LoVo (cell line): ENCODE measurements at places on chromosomes 7 and 10.

GRCh38 chr7:150855476-150856302 is 3.4 kb downstream of the AOC1 start:
- no peak for DNase-seq

- DNase-seq, result no peak
Measured at GRCh38 chr7:33700001-33700899, 205.1 kb upstream of the BMPER start.

DNA sequence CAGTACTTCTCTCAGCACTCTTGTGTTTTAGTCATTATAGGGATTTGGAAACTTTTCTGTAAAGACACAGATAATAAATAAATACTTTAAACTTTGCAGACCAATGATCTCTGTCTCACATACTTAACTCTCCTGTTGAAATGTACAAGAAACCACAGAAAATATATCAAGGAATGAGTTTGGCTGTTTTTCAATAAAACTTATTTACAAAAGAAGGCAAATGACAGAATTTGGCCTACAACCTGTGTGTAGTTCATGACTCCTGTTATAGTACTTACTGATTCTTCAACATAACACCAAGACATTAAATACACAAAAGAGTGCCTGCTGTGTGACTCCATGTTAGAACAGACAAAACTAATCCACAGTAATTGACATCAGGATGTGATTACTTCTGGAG is 510.0 kb upstream of the PHF14 start:
- no peak for DNase-seq

DNA sequence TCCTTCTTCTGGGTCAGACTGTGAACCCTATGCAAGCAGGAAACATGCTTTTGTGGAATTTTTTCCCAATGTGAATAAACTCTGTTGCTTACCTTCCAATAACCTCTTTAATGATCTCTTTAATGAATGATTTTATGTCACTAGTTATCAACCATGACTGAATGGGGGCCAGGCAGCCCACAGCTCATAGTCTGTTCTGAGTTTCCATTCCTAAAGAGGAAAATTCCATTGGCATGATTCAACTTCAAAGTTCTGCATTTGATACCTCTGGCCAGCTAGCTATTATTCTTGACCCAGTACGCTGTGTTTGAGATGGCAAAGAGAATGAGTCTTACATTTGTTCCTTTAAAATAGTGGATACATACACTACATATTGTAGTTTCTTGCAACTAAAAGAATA is 867.8 kb upstream of the CELF2 start:
- no peak for DNase-seq

- DNase-seq, result no peak
Measured at GRCh38 chr10:88991899-88992320, 1.3 kb downstream of the FAS start.

- no peak for DNase-seq
Measured at GRCh38 chr10:23367896-23368595, 23.4 kb upstream of the C10orf67 start.

DNA sequence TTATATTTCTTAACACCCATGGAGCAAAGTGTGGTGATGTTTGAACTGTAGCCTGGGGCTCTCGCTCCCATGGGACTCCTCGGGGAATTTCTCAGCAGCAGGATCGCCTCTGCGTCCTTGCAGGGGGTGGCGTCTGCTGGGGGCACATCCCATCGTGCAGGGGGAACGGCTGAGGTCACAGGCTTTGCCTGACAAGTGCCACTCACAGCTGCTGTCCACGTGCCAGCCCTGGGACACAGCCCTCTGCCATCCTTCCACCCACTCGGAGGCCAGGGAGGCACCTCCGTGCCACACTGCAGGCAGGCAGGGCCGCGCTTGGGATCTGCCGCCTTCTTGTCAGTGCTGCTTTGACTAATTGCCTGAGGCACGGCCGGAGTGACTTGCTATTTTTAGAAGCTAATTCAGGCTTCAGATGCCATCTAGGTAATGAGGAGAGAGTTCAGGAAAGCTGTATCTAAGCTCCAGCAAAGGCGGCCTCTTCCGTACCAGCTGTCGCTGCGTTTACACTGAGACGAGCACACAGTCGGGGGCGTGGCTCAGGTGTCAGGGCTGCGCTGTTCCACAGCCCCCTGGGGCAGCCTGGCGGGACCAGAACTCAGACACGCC is 45.7 kb downstream of the PITRM1 start:
- DNase-seq, result no peak

DNA sequence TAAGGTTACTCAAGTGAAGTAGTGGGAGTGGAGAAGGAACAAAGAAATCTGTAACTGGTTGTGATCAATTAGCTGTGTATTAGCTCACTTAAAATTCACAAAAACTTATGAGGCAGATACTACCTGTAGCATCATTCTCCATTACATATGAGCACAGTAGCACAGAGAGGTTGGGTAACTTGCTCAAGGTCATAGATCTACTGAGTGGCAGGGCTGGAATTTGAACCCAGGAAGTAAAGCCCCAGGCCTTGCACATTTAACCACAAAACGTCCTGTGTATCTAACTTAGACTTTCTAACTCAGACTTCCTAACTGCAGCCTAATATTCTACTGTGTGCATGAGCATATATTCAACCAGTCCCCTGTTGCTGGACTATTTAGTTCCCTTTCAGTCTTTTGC is 5.6 kb upstream of the SLF2 start:
- DNase-seq, result no peak

GRCh38 chr10:77068272-77068671 is 569.3 kb downstream of the KCNMA1 start:
- DNase-seq, result no peak

- DNase-seq, result no peak
Measured at GRCh38 chr7:130662426-130662825, 6.1 kb downstream of the COPG2 start.

GRCh38 chr7:37081436-37081835 is 357.1 kb upstream of the AOAH start:
- peak; percentile 14 for DNase-seq

DNA sequence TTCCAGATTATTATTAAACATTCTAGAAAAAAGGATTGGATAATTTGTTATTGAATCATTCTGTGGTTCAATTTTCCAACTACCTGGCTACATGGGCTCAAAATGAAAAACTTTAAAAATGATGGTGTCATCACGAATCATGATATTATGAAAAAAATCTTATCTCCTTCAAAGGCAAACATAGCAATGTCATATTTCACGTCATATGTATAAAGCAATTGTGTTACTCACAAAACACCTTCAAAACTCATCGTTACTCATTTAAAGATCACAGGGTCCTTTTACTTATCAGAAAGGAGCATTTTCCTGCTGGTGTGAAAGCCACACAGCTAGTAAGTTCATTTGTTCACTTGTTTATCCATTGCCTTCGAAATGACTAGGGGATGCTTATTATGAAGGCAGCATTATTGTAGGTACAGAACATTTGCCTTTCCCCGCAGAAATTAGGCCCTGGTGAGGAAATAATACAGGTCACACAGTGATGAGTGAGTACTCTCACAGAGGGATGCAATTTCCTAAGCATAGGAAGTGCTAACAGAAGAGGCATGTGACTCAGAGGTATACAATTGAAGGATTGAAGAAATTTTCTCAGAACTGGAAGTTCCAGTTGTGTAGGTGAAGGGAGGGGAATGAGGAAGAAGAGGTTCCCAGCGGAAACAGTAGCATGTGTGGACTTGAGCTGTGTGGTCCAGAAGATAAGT is 478.7 kb downstream of the INHBA start:
- peak; percentile 49 for DNase-seq

GRCh38 chr10:122486406-122487080 is 25.2 kb downstream of the HTRA1 start:
- no peak for DNase-seq

GRCh38 chr7:99201027-99201426 is 6.9 kb downstream of the KPNA7 start:
- DNase-seq, result peak; percentile 30

GRCh38 chr7:84568781-84569180 is 374.2 kb upstream of the SEMA3A start:
- no peak for DNase-seq

DNA sequence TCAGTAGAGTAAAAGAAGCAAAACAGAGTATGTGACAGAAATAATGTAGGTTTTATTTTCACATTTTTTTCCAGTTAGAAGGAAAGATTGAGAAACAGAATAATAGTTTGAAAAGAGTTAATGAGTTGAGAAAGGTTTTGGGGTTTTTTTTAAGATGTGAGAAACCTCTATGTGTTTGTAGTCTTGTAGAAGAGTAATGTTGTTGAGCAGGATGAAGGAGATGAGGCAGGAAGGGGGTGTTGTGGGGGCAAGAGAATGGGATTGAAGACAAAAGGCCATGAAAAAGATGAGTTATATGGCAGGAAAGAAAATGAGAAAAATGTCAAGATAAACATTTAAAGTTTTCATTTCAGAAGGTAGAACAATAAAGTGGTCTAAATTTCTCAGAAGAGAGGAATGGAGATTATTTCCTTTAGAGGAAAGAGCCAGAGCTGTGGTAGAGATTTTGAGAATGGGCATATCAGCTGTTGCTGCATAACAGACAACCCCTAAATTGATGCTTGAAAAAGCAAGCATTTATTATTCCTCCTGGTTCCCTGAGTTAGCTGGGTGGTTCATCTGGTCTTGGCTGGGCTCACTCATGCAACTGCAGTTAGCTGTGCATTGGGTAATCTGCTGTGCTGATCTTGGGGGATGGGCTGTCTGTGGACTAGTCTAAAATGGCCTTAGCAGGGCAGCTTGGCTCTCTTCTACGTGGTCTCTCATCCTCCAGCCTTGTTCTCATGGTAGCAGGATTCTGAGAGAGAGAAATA is 27.1 kb downstream of the PCGF5 start:
- no peak for DNase-seq

DNA sequence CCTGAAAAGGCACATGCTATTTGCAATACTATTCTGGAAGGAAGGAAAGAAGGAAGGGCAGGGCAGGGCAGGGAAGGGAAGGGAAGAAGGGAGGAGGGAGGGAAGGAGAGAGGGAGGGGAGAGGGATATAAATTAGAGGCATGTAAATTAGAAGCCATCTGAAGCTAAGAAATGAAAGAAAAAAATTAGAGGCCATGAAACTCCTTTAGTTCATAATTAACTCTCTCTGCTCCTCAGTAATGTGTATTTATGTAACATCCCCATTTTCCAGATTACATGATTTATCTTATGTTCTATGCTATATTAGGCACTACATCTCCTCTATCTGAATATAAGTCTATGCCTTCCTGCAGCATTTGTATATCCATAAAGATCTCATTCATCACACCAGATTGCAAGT is 12.7 kb upstream of the JCAD start:
- no peak for DNase-seq

GRCh38 chr10:3222068-3222467 is 49.5 kb upstream of the PITRM1 start:
- DNase-seq, result no peak

DNA sequence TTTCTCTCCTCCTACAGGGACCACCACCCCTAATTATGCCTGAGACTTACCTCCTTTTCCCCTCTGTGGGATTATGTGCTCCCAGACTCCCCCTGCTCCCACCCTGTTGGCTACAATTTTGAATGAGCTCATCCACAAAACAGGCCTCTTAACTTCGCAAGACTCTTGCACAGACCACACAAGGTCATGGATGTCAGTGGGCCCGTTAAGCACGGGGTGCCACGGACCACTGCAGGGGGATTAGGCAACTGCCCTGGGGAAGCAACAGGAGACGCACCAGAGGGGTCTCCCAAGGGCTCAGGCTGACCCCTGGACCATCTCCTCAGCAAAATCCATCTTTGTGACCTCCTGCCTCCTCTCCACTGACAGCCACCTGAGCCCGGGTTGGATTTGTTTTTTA is 42.1 kb upstream of the COL13A1 start:
- DNase-seq, result no peak

- no peak for DNase-seq
Measured at GRCh38 chr7:145009876-145010275, 174.0 kb upstream of the TPK1 start.

DNA sequence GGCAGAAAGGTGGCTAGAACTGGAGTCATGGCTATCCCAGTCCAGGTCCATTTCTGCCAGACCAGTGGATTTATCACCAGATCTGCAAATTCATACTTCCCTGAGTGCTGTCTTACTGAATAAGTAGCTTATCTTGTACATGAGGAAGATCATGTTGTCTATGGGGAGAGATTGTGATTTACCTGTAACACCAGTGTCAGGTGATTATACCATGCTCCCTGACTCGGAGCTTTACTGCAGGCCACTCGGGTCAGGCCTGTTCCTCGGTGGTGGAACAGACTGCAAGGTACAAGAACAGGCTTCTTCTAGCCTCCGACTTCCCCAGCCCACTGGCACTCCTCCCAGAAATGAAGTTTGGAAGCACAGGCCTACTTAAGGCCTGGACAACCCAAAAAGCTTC is 42.6 kb upstream of the DLG5 start:
- DNase-seq, result no peak

DNA sequence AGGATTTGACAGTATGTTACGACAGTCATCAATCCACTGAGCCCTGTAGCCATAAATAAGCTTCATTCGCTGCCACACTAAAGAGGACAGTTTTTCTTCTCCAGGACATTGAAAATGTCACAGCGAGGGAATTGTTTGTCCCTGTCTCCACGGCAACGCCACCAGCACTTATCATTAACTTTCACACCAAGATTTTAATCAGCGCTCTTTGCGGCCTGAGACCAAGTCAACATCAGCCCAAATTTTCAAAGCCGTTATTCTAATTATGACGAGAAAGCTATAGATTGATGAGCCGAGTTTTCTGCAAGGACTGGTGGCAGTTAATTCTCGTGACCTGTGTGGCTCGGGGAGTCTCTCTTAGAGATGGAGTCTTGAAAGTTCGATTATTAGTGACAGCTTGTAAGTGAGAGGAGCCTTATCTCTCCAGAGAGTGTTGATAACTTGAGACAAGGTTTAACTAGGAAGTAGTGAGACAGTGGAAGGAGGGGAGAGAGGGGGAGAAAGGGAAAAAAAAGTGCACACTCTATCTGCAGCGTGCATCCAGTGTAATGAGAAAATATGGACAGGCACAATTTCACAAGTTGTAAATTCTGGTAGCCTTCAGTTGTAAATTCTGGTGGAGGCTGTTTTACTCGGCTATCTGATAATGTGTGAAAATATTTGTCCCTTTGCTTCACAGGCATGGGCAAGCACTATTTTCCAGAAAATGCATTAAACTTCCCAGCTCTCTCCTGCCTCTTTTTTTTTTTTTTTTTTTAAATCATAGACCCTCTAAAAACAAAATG is 473.3 kb downstream of the LRMDA start:
- no peak for DNase-seq

DNA sequence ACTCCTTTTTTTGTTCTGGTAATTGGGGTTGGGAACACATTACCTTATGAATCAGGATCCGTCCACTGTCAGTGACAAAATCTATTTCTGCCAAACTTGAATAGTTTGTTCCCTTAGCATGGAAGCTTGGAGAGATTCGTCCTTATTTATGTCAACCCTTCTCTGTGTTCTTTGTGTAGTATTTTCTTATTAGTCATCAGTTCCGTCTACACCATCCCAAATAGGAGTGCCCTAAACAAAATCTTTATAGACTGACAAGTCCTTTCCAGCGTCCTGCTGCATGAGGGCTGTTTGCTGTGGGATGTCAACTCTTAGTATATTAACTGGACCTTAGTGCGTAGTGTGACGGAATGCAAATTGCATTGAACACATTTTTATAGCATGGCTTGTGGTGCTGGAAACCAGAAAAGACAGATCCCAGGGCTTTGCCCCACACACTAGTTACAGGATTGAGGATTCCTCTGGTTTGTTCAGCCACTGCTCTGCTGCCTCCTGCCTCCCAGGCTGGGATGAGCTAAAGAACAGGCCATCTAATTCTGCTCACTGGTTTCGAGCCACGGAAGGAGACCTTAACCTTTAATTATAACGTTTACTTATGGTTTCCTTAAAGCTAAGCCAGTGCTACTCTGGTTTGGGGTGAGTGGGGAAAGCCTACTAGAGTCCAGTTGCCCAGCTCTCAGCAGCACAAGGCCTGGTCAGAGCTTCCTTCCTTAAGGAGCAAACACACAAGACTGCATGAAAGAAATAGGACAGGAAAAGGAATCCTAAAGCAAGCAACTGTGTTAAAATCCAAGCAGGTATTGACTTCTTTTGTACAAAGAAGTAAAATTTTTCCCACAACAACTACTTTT is 194.4 kb downstream of the CCSER2 start:
- DNase-seq, result no peak
